ENCODE measurements at places on chromosomes 5 and 9.
A peak's percentile ranks its signal among the peaks of the same experiment; 100 is the strongest.

GRCh38 chr9:91150998-91151717, 210.6 kb downstream of the AUH start:
- DNase-seq, result no peak

DNA sequence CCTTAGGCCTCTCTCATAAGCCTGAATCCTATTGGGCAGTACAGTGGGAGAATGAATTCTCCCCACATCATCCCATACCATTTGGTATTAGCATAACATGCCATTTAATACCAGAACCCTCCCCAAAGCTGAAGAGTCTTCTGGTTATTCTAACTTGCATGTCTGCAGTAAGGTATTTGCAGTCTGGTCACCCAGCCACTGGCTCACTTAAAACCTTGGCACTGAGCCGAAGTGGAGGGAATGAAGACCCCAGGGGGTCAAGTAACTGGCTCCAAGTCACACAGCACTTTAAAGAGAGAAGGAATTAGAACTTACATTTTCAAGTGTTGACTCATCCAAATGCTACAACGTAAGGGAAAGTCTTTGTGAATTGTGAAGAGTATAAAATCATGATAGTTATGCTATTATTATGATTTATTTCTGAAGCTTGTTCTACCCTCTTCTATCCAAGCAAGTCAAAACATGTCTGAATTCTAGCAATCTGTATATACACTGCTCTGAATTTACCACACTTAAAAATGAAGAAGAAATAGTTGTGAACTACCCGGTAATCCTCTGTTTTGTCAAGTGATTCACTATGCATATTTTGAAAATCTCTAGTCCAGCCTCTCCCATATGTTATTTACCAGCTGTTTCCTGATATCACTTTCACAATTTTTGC, 28.5 kb downstream of the GLRA1 start:
- no peak for DNase-seq

GRCh38 chr9:26955222-26955903, 849 bp upstream of the IFT74 start:
- DNase-seq, result no peak

- peak; percentile 54 for DNase-seq
Measured at GRCh38 chr9:93656426-93657239, 80.2 kb downstream of the PHF2 start.

- no peak for DNase-seq
Measured at GRCh38 chr5:118029807-118030206, 958.5 kb downstream of the DTWD2 start.

GRCh38 chr9:90070056-90070455, 465.2 kb downstream of the GADD45G start:
- no peak for DNase-seq

- no peak for DNase-seq
Measured at GRCh38 chr9:124934290-124934689, 6.6 kb downstream of the GOLGA1 start.

- no peak for DNase-seq
Measured at GRCh38 chr9:37410969-37411785, 11.3 kb upstream of the GRHPR start.

GRCh38 chr5:72586788-72587530, 79.7 kb upstream of the ZNF366 start:
- no peak for DNase-seq

GRCh38 chr9:69905286-69905685, 84.7 kb downstream of the CFAP95 start:
- DNase-seq, result no peak

DNA sequence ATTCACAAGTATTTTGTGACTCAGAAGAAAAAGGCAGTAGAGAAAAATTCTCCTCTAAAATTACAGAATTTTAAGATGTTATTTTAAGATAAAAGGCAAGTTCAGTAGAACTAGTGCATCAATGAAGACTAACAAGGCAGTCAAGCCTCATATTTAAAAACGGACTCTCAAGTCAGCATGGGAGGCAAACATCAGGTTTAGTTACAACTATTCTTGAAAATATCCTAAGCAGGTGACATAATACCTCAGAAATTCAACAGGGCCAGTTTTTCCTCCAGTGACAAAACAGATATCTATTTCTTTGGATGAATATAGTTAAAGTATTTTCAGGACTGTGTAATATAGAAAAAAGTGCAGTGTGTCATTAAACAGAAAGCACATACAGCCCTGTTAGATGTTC, 194.0 kb upstream of the NMUR2 start:
- DNase-seq, result no peak

DNA sequence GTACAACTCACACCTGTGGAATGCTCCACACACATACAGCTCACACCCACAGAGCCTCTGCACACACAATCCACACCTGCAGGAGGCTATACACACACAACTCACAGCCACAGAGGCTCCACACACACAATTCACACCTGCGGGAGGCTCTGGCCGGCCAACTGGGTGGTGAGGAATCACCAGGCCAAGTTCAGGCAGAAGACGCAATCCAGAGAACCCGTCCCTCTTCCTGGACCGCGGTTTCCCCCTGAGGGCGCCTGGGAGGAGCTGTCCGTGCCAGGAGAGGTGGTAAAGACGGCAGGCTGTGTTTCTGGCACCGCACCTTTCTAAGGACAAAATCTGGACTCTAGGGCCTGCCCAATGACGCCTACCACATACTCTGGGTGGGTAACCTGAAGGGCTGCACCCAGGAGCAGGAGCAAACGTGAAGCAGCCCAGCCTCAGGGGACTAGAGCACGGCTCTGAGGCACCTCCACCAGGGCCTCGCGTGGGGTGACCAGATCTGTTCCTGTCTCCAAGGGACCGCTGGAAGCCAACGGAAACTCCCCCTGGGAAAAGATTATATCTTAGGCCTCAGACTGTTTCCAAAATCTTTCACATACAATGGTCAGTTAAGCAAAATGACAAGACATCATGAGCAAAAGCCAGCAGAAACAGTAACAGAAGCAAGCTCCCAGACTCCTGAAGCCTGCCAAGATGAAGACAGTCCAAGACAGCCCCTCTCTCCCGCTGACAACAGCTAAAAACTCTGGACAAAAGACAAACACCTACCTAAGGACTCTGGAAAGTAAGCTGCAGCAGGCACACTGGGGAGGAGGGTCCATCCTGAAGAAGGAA, 16.9 kb downstream of the CAMSAP1 start:
- peak; percentile 38 for DNase-seq

DNA sequence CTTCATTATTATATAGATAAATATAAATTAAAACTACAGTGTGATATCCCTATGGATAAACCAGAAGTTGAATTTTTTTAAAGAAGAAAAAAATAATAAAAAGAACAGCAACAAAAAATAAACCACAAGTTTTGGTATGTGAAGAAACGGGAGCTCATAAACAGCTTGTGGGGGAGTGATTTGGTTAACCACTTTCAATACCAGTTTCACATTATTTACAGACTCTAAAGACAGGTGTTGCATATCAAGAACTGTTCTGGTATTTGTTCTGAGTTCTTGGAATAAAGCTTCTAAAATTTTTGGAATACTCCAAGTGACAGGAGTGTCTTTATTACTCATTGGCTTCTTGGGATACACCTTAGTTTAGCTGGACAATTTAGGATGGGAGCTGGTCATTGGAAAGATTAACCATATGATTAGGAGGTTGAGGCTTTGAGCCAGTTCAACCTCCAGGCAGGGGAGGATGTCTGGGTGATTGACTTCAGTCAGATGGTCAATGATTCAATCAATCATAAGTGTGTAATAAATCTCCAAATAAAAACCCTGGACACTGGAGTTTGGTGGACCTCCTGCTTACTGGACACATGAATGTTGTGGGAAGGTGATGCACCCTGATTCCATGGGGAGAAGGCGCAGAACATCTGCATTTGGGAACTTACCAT, 2223.1 kb upstream of the C9orf72 start:
- no peak for DNase-seq

- no peak for DNase-seq
Measured at GRCh38 chr9:104682642-104683041, 11.7 kb upstream of the OR13D1 start.

Measured in coronary artery (tissue), 2 donors.